Vagina (tissue), 2 donors: ENCODE measurements at places on chromosomes 1 and 21.
A peak's percentile ranks its signal among the peaks of the same experiment; 100 is the strongest.

DNA sequence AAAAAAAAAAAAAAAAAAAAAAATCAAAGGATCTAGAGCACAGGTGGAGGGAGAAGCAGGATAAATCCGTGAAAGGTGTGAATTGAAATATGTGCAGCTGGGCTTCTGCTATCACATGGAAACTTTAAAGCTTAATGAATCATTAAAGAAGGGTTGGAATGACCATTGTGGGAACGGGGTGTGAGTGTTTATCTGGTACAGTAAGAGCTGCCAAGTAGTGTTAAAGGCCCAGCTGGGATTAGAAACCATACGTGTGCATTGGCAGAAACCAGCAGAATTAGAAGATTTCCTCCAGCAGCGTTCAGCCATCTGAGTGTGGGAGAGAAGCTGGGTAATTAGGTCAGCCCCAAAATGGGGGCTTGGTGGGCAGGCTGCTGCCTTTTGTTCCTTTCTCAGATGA is 13.5 kb downstream of the FALEC start:
- DNase-seq: no peak
- peak overlapping the region; percentile 36 for H3K27ac ChIP-seq
- peaks cover 34% of the 10 kb centered on the region for H3K4me1 ChIP-seq
- no peak overlapping the region for H3K4me3 ChIP-seq

GRCh38 chr1:200354243-200354642 is 55.6 kb downstream of the ZNF281 start:
- no peaks in the 10 kb centered on the region for H3K4me1 ChIP-seq
- H3K36me3 ChIP-seq: no peaks in the 10 kb centered on the region
- H3K27ac ChIP-seq: no peak overlapping the region
- no peak for DNase-seq
- no peak overlapping the region for H3K4me3 ChIP-seq

DNA sequence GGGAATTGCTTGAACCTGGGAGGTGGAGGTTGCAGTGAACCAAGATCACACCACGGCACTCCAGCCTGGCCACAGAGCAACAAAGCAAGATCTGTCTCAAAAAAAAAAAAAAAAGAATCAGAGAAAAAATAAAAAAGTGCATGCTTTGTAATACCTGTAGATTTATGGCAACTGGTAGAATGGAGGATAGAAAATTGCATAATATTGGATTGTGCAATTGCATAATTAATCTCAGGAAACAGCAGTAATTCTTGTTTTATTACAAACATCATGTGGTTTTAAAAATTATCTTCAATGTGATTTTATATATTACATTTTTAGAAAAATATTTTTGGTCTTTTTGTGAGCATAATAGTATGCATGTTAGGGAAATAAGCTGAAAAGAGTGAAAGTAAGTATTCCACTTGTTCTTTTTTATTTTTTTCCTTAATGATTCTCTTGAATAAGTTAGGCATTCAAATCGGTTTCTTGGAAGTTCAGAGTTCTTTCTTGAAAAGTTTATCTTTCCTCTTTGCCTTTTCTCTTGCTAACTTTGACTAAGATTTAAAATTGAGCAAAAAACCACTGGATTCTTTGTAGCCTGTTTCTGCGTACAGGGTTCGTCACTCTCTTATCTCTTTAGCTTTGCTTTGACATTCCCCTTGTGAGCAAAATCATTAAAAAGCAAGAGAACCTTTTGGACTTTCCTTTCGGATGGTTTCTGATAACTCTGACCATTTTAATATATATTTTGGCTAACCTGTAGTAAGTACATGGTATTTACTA is 127.5 kb upstream of the ADAMTS5 start:
- no peak overlapping the region for H3K27ac ChIP-seq
- H3K36me3 ChIP-seq: no peaks in the 10 kb centered on the region
- no peak overlapping the region for H3K4me3 ChIP-seq
- H3K4me1 ChIP-seq: no peaks in the 10 kb centered on the region

DNA sequence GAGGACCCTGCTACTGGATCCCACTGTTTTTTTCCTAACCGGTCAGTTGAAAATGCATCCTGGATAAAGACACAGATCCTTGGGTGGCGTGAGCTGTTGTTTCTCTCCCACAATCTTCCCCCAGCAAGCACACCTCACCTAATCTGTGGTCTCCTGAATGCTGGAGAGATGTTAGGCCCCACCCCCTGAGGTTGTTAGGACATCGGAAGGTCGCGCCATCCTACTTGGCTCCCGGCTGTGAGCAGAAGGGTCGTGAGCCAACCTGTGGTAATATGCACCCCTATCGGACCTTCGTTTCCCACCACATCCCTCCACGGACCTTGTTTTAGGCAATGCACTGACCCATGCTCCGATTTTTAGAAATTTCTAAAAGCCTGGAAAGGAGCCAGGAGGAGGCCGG is 89.9 kb upstream of the IPO9 start:
- no peaks in the 10 kb centered on the region for H3K36me3 ChIP-seq
- H3K27ac ChIP-seq: peak overlapping the region; percentile 76
- peaks cover 80% of the 10 kb centered on the region for H3K4me1 ChIP-seq

DNA sequence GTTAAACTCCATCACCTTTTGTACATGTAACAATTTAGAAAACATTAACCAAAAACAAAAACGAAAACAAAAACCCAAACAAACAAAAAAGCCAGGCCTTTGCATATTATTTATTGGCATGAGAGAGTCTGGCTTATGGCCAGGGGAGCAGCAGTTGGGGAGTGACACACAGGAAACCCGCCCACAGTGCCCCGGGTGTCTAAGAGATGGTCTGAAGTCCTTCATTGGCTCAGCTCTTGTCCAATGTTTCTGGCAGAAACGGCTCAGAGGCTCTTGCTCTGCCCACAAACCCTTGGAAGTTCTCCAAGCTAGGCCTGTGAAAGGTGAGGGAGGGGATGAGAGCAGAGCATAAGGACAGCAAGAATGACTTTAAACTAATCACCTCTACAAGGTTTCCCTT is 131.5 kb downstream of the CNIH3 start:
- H3K4me3 ChIP-seq: no peak overlapping the region
- H3K27me3 ChIP-seq: no peaks in the 10 kb centered on the region
- no peak for DNase-seq
- no peaks in the 10 kb centered on the region for H3K4me1 ChIP-seq
- no peaks in the 10 kb centered on the region for H3K36me3 ChIP-seq

GRCh38 chr1:220528679-220529501 is 954 bp downstream of the MARK1 start:
- H3K27me3 ChIP-seq: no peaks in the 10 kb centered on the region
- H3K36me3 ChIP-seq: no peaks in the 10 kb centered on the region
- peak overlapping the region; percentile 71 for H3K4me3 ChIP-seq
- peaks cover 28% of the 10 kb centered on the region for H3K4me1 ChIP-seq

GRCh38 chr1:58440696-58441095 is 105.8 kb downstream of the OMA1 start:
- no peak for DNase-seq
- no peak overlapping the region for H3K27ac ChIP-seq
- H3K27me3 ChIP-seq: no peaks in the 10 kb centered on the region

GRCh38 chr1:156378557-156378956 is 9.5 kb downstream of the RHBG start:
- H3K4me3 ChIP-seq: no peak overlapping the region
- H3K27me3 ChIP-seq: no peaks in the 10 kb centered on the region
- H3K27ac ChIP-seq: no peak overlapping the region

- H3K27ac ChIP-seq: peak overlapping the region; percentile 25
- H3K27me3 ChIP-seq: no peaks in the 10 kb centered on the region
- DNase-seq: no peak
Measured at GRCh38 chr1:164660412-164660772, 101.4 kb downstream of the PBX1 start.

DNA sequence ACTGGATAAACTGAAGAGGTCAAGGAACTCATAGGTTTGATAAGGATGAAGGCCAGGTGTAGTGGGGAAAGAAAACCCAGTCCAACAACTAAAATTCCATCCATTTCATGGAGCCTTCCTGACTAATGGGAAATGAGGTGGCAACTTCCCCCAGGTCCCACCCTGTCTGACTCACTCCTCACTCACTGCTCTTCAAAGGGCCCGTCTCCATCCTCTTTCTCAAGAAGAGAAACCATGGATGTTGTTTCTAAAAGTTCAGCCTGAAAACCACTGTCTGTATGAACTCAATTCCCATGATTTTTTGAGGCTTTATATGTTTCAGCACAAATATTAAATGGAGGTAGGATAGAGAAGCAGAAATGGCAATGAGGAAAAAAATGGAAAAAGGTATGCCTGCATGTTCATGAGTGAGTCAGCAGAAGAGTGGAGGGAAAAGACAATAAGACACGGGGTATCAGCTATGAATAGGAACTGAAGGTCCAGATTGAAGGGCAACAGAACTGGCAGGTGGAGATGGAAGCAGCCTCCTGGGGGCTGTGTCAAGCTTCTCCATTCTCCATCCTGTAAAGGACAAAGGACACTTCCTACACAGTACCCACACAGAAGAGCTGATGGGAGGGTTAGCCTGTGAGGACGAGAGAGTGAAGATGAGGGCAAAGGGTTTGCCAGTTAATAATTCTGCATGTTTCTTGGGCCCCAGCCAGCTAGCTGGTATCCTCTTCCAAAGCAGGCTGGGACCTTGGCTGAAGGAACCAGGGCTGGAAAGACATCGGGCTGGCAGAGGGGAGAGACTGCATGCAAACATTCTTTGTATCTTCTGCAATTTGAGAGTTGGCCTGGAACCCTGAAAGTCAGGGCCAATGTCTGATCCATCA is 5.5 kb upstream of the ELOVL1 start:
- DNase-seq: no peak
- H3K36me3 ChIP-seq: no peaks in the 10 kb centered on the region
- H3K27me3 ChIP-seq: no peaks in the 10 kb centered on the region
- no peak overlapping the region for H3K4me3 ChIP-seq
- no peak overlapping the region for H3K27ac ChIP-seq

DNA sequence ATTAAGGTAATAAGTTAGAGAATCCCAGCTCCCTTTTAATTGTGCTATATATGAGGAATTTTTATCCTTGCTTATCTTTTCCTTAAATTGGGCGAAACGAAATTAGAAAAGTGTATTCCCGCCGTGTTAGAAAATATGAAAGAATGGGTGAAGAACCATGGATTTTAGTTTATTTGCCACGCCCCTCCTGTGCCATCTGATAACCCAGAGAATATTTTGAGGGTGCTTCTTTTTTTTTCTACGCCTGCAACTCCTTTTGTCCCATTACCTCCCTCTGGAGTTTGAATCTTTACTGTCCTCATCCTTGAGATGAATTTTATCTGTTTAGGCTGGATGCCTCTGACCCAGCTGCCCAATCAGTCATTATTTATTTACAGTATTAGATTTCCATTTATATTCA is 1.6 kb downstream of the TLCD4 start:
- no peaks in the 10 kb centered on the region for H3K27me3 ChIP-seq
- no peak overlapping the region for H3K4me3 ChIP-seq
- H3K36me3 ChIP-seq: no peaks in the 10 kb centered on the region
- H3K27ac ChIP-seq: no peak overlapping the region
- peaks cover 12% of the 10 kb centered on the region for H3K4me1 ChIP-seq

GRCh38 chr1:162732566-162733335 is 57.8 kb upstream of the HSD17B7 start:
- no peaks in the 10 kb centered on the region for H3K36me3 ChIP-seq
- H3K27me3 ChIP-seq: no peaks in the 10 kb centered on the region
- peak overlapping the region; percentile 78 for H3K27ac ChIP-seq
- DNase-seq: no peak
- peaks cover 39% of the 10 kb centered on the region for H3K4me1 ChIP-seq

- H3K27me3 ChIP-seq: no peaks in the 10 kb centered on the region
- peak; percentile 54 for DNase-seq
- no peaks in the 10 kb centered on the region for H3K4me1 ChIP-seq
Measured at GRCh38 chr21:34642211-34643075, 26.4 kb upstream of the CLIC6 start.

GRCh38 chr1:56550138-56550858 is 29.1 kb downstream of the PLPP3 start:
- H3K4me1 ChIP-seq: peaks cover 97% of the 10 kb centered on the region
- no peaks in the 10 kb centered on the region for H3K36me3 ChIP-seq
- H3K27me3 ChIP-seq: no peaks in the 10 kb centered on the region
- no peak for DNase-seq
- no peak overlapping the region for H3K27ac ChIP-seq

DNA sequence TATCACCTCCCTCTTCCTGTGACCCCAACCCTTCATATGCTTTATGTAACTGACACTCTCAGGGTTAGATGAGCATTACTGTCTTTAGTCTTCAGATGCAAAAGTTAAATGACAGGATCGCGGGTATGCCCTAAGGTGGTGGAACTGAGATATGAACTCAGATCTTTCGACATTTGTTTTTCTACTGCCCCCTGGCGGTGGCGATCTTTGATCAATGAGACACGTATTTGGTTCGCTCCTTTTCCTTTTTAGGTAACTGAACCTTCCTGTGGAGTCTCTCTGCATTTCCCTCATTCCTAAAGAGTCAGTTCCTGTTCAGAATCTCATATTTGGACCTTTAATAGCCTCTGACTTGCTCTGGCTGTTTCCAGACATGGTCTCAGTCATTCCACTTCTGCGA is 47.8 kb upstream of the ZP4 start:
- H3K36me3 ChIP-seq: no peaks in the 10 kb centered on the region
- H3K4me1 ChIP-seq: no peaks in the 10 kb centered on the region
- no peak overlapping the region for H3K4me3 ChIP-seq

DNA sequence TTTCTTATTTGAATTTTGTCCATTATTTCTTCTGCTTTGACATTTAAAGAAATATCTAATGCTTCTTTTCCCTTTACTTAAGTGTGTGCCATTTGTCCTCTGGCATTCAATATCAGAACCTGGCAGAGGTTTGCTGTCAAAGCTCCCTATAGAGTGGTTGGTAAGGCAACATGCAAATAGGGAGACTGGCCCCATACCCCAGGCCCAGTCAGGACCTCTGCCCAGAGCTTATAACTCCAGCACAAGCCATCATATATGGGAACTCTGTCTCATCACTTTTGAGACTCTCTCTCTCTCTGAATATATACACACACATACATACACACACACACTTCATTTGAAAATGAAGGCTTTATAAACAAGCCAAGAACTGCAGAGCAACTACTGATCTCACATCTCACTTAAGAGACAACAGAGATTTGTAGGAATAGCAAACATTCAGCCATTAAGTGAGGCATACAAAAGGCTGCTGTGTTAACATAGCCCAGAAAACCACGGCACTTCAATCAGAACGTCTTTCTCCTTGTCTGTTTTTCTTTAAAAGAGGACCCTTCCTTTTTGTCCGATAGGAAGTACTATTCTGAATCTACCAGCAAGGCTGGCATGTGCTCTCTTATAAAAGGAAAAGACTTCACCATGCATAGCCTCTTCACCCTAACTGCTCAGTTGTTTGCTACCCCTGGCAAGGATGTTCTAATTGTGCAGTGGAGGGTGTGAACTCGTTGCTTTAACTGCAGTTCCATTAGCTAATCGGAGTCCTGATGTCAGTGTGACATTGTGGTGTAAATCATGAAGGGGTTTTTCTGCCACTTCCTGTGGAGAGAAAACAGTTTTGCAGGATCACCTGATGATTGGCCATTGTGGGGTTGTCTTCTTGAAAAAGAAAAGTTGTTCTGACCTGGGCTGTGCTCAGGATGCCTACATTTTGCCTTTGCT is 101.7 kb downstream of the NR5A2 start:
- DNase-seq: no peak
- H3K27me3 ChIP-seq: no peaks in the 10 kb centered on the region
- no peaks in the 10 kb centered on the region for H3K4me1 ChIP-seq
- H3K27ac ChIP-seq: no peak overlapping the region
